NCI-H187 treated with DMSO at 0.1 percent for 48 hours (cell line): ENCODE measurements at places on chromosomes 5 and 9.

DNA sequence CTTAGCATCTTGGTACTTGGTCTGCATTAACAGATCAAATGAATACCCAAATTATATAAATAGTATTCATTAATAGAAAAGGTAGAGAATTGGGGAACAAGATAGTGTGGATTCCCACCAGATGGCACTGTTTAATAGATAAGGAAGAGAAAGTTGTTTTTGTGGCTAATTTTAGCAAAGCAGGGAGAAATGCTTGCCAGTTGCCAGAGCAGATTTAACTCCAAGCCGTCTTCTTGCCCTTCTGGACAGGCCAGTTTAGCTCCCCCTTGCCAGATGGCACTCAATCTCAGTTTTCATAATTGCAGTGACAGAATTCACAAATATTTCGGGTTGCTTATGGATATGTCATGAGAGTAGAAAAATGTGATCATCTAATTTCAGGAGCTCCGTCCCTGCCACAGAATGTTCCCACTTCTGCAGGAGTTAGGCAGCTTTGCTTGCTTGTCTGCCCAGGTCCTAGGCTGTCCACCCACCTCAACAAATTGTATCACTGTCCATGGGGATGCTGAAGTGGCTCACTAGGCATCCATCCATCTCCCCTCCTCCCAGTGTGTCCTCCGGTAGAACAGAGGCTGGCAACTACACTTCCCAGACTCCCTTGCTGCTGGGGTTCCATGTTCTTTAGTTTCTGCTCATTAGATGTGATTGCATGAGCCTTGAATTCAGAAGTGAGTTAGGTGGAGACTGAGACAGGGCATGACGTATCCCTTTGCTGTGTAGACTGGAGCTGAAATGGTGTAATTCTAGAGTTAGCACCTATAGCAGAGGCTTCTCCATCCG lies 11.8 kb upstream of the HEXB start:
- DNase-seq: no peak

- DNase-seq: no peak
Observed at GRCh38 chr5:66440202-66440680, 156.0 kb upstream of the MAST4 start.

DNA sequence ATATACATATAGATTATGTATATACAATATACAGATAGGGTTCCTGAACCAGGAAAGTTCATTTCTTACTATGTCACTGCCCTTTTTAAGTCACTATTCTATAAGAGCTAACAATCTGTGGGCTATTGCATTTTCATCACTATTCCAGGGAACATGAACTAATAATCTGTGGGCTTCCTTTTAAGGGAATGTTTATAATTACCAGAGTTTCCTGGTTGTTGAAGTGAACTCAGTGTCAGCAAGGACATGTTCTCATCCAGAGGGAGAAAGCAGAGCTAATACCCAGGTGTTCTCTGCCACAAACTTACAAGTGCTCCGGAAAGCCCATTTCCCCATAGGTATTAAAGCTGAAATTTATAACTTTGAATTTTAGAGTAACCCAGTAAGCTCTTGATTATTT lies 69.6 kb downstream of the CWC27 start:
- no peak for DNase-seq

- DNase-seq: no peak
Observed at GRCh38 chr9:96051423-96051822, 175.9 kb downstream of the ERCC6L2 start.
